T-helper 1 cell (primary cell): ENCODE measurements at places on chromosomes 6 and 20.

DNA sequence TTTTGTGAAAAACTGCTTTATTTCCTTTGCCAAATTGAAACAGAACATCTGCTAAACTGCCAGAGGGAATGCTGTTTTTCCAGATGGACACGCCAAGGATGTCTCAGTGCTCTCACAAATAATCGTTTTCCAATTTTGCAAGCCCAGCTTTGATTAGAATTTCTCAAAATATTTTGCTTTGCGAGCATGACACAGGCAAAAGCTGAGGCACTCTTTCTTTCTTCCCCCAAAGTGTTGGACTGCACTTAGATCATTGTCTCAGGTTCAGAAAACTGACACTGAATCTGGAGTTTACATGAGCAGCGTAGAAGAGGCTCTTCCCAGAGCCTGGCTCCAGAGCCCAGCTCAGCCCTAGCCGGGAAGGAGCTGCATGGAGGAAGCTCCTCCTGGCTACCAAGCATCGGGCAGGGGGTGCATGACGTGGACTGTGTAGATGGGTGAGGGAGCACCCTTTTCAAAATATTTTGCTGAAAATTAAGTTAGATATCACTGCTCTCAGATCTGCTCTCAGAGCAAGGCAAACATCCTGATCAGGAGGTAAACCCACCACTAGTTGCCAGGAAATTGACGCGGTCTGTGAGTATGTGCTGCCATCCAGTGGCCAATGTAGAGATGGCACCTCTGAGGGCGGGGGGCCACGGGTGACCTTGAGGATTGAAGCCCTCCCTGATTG is 107.5 kb downstream of the SLC22A3 start:
- peak; percentile 23 for DNase-seq

- DNase-seq, result no peak
These were observed 723 bp downstream of the MANEA start for GRCh38 chr6:95578106-95578410.

GRCh38 chr6:161406646-161407045 is 132.8 kb upstream of the AGPAT4 start:
- DNase-seq, result no peak

DNA sequence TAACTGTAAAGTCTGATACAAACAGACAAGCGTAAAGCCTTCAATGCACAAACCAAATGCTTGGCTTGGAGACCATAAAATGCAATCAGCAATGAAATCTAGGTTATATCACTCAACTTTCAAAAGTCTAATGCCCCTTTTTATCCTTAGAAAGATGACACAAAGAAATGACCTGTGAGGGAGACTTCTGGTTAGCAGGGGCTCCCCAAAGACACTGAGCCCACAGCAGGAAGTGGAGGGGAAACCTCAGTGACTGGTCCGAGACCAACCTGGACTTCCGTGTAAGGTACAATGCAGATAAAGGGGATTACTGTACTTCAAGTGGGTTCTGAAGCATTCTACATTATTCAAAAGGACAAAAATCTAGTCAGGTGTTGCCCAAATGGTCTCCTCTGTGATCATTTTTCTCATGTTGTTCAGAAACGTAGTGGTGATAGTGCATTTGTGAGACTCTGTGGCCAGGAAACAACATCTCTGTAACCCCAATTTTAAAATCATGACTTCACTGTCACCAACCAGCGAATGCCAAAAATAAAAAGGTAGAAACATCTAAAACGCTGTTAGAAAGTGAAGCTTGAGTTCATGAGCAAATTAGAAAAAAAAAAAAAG is 88.2 kb downstream of the HIVEP2 start:
- no peak for DNase-seq

- DNase-seq, result no peak
These were observed 14.8 kb upstream of the ADGB start for GRCh38 chr6:146583966-146584365.

DNA sequence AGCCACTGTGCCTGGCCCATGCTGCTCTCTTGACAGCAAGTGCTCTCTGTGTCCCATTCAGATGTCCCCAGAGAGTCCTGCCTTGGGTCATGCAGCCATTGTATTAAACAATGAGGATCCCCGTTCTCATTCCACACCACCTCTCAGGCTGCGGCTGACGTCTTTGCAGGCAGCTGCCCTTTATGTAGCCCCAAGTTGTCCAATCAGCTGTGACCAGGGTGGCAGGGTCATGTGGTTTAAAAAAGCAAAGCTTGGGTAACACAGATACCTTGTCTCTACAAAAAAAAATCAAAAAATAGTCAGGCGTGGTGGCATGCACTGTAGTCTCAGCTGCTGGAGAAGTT is 13.2 kb downstream of the GCNT2 start:
- no peak for DNase-seq

- no peak for DNase-seq
These were observed 48.9 kb downstream of the ZFAND3 start for GRCh38 chr6:37868447-37868825.
